ENCODE measurements at places on chromosomes 3 and 15.

DNA sequence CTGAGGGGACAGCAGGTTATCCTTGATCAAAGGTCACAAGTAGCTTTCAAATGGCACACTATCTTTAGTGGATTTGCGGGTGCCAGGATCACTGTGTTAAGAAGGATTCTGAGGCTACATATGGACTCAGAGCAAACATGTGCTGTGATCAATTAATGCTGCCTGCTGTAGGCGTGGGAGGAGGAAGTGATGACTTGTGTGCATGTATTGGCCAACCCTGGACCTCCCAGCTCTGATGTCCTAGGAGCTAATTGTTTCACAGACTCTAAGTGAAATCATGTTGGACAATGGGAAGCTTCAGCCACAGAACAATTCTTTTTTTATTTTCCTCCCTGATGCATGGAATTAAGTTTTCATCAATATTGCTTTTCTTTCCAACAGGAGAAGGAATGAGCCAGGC is 24.4 kb downstream of the FAH start:
- no peak for DNase-seq

DNA sequence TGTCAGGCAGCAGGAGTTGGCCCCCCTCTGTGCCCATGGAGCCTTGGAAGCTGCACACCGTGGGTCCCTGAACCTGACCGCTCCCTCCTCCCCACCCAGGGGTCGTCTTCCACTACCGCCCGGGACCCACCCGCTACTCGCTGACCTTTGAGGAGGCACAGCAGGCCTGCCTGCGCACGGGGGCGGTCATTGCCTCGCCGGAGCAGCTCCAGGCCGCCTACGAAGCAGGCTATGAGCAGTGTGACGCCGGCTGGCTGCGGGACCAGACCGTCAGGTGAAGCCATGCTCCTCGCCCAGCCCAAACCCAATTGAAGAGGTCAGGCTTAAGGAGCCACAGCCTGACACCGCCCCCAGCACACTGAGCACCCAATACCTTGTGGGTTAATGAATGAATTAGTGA is 43.9 kb downstream of the ACAN start:
- DNase-seq, result no peak

DNA sequence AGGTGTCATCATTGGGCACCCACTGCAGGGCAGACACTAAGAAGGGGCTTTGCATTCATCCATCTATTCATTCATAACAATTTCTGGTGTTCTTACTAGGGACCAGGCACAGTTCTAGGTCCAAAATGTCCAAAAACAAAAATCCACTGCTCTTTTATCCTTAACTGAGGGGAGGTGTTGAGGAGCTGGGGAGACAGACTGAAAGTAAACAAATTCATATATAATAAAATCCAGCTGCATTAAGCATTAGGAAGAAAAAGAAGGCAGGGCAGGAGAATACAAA is 1.1 kb downstream of the EIF4E3 start:
- DNase-seq, result no peak

DNA sequence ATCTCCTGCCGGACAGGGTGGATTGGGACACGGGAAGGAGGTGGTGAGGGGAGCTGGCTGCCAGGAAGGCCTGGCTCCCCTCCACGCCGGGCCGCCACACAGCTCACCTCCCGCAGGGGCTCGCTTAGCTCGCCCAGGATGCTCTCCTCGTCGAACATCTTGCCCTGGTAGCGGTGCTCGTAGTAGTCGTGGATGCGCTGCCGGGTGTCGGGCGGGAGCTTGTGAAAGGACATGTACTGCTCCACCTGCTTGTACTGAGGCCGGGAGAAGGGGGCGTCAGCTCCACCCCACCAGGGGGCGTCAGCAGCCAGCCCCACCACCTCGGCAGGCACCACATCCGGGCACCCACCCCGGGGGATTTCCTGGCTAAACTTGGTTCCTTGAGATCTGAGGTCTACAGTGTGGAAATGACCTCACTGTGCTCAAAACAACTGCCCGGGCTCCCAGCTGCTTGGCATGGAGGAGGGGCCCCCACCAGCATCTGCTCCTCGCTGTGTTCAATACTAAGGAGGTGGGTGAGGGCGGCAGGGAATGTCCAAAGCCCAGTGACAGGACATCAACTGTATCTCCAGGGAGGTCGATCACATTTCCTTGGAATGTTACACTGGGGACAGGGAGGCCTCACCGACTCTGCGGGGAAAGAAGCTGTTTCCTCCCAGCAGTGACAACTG is 43.4 kb downstream of the HCN4 start:
- no peak for DNase-seq

GRCh38 chr3:181943285-181943684 is 231.6 kb downstream of the SOX2 start:
- no peak for DNase-seq

GRCh38 chr3:64612082-64612860 is 75.5 kb downstream of the ADAMTS9 start:
- DNase-seq, result no peak

DNA sequence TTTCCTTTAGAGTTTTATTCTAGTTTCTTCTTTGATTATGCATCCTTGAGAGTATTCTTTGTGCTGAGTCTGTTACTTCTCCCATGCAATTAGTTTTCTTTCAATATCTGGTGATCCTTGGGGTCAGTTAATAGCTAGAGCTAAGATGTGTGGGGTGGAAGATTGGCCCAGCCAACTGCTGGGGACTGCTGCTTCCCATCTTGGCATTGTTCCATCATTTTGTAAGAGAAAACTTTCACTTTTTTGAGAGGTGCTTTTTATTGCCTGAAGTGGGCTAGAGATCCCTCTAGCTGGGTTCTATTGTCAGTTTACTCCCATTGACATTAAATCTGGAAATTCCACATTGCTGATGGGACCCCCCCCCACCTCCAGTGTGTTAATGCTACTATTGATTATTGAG is 15.4 kb downstream of the BCL2L10 start:
- DNase-seq, result no peak

GRCh38 chr3:195059471-195060216 is 211.3 kb downstream of the XXYLT1 start:
- no peak for DNase-seq

GRCh38 chr15:67143646-67144045 is 78.2 kb downstream of the SMAD3 start:
- no peak for DNase-seq

GRCh38 chr15:91100814-91101607 is 954 bp downstream of the SV2B start:
- DNase-seq, result no peak

DNA sequence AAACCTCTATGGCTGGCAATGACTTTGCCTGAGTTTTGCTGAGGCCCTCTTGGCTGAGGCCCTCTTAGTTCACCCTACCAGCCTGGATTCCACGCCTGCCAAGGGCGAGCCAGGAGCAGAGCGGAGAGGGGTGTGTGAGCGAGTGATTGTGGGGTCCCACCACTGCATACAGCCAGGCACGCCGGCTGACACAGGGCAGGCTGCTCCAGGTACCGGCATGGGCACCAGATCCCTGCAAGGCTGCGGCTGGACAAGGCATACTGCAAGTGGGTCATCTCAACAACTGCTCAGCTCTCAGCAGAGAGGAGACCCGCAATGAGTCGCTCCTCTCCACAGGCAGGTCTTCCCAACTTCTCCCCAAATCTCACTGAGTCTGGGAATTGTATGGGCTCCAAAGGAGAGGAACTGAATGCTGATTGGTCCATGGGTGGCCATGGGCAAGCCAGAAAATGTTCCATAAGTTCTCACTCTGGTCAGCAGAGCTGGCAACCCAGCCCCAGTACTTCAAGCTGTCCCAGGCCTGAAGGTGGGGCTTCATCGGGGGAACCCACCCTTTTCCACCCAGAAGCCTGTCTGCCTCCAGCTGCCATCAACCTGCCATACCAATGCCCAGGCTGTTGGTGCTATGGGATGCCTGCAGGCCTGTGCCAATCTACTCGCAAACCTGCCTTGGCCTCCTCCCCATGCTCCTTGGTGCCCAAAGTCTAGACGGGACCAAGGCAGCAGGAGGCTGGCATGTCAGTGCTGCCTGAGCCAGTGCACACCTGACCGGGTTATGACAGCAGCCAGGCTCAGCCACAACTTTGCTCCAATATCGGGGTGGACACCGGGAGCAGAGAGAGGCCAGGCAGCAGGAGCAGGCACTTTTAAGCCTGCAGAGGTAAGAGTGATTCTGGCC is 1273.6 kb upstream of the GBE1 start:
- DNase-seq, result no peak

- no peak for DNase-seq
Measured at GRCh38 chr3:34155666-34156065, 357.2 kb downstream of the PDCD6IP start.

DNA sequence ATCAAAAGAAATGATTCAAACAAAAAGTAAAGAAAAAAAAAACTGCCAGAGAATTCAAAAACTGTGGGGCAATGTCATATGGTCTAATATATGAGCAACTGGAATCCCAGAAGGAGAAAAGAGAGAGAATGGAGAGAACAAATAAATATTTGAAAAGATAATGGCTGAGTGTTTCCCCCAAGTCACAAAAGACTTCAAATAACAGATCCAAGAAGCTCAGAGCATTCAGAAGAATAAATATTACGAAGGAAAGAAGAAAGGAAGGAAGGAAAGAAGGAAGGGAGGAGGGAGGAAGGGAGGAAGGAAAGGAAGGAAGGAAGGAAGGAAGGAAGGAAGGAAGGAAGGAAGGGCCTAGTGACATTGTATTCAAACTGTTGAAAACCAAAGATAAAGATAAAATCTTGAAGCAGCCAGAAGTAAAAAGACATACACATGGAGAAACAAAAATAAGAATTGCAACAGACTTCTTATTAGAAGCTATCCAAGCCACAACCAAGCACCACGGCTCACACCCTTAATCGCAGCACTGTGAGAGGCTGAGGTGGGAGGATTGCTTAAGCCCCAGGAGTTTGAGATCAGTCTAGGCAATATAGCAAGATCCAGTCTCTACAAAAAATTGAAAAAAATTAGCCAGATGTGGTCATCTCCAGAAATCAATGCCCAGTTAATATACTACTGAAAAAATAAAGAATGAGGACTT is 118.9 kb upstream of the IGSF10 start:
- no peak for DNase-seq

DNA sequence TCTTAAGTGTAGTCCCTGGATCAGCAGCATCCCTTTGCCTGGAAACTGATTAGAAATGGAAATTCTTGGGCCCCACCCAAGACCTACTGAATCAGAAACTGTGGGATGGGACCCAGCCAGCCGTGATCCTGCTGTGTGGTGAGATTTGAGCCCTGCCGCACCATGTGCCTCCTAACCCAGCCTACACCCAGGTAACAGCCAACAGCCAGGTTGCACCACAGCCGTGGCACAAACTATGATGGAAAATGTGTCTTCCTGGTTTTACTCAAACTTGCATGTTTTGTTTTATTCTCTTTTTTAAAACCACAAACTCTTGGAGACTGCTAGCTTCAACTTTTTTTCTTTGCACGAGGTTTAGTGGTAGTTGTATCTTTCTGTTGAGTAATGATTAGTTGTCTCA is 2.6 kb downstream of the LIMD1 start:
- DNase-seq, result no peak

GRCh38 chr3:28924744-28925360 is 356.0 kb upstream of the RBMS3 start:
- no peak for DNase-seq

GRCh38 chr3:10406414-10406813 is 85.5 kb upstream of the SEC13 start:
- DNase-seq, result no peak

DNA sequence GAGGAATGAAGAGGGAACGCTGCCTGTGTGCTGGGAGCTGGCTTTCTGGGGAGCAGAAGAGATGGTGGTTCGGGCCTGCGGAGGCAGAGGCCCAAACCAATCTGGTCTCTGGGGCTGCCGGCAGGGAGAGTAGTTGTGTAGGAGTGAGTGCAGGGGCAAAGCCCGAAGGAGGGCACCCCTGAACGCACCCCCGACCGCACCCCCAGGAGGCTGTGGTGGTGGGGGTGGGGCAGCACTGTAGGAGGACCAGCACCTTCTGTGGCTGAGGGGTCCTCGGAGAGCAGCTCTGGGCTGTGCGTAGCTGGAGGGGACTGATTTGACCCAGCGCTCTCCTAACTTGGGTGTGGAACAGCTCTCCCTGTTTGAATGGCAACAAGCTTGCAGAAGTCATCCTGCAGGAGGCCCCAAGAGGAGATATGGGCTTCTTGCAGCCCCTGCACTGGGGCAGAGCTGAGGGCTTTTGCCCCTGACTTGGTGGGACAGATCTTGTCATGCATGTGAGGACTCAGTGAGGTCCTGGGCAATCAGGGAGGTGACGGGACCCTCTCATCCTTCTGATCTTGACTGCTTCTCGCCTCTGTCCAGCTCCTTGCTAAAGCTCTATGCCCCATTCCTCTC is 26.1 kb downstream of the C15orf39 start:
- no peak for DNase-seq

- DNase-seq, result no peak
Measured at GRCh38 chr3:27501759-27502158, 17.6 kb upstream of the SLC4A7 start.

- DNase-seq, result no peak
Measured at GRCh38 chr15:54789376-54789775, 407.4 kb downstream of the RSL24D1 start.

GRCh38 chr3:86239946-86240345 is 751.0 kb downstream of the VGLL3 start:
- no peak for DNase-seq

DNA sequence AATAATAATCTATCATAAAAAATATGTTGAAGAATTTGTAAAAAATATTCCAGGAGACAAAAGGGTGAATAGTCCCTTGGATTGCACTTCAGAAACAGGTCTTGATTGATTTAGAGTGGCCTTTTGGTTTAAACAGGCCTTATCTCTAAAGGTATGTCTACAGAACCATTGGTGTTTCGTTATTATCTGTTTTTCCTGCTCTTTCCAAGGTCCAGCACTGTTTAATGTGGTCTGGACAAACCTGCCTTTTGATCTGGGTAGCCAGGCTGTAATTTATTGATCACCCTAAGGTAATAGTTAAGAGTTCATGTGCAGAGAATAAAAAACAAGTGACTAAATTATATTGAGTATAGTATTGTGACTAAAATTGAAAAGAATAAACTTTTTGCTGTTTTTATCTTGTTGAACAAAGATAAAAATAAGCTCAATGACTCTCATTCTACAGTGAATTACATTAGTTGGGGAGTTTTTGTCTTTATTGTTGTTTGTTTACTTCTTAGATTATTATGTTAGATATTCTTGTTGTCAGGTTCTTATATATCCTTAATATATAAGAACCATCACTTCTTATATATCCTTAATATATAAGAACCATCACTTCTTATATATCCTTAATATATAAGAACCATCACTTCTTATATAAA is 25.1 kb downstream of the SLC2A2 start:
- no peak for DNase-seq

Data from cortex of kidney (tissue), 1 donor.